Epithelial cell of proximal tubule (primary cell): ENCODE measurements at places on chromosomes 6 and 20.

DNA sequence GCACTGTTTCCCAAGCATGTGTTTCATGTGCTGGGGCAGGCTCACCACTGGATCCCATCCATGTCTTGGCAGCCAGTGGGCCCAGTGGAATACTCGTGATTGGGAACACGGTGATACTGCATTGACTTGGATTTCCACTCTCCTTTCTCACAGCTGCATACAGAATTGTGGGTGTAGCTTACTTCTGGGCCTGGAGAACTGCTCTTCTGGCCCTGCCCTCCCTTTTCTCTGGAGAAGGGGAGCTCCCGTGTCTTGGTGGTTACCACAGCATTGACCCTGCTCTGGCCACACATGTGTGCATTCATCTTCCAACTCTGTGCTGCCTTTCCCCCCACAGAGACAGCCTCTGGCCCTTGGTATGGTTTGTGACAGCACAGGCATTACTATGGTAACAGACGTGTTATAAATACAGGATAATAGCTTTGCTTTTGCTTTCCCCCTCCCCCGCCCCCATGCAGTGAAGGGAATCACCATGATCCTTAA, 21.6 kb downstream of the SOBP start:
- DNase-seq: no peak

DNA sequence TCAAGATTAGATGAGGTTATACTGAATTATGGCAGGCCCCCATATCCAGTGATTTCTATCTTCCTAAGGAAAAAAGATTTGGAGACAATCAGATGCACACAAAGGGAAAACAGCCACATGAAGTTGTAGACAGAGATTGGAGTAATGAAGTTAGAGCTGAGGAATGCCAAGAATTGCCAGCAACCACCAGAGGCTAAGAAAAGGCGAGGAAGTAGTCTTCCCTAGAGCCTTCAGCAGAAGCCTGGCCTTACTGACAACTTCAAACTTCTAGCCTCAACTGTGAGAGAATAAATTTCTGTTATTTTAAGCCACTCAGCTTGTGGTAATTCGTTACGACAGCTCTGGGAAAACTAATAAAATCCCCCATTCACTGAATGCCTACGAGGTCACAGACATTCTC, 473.9 kb downstream of the COL12A1 start:
- no peak for DNase-seq

DNA sequence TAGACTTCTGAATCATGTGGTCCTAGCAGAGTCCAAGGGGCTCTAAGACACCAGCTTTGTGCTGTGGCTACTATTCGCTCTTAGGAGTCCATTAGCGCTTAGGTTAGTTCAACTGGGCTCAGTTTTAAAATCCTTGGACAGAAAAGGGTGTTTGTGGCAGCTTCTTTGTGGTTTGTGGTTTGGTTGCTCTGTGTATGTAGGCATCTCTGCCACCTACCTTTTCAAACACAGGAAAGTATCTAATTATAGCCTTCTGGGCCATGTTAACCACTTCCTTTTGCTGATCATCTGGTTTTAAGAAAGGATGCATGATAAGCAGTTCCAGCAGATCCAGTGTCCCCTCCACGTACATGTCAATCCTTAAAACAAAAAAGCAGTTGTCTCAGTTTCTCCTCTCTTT, 10.8 kb downstream of the GSTA4 start:
- DNase-seq: no peak

DNA sequence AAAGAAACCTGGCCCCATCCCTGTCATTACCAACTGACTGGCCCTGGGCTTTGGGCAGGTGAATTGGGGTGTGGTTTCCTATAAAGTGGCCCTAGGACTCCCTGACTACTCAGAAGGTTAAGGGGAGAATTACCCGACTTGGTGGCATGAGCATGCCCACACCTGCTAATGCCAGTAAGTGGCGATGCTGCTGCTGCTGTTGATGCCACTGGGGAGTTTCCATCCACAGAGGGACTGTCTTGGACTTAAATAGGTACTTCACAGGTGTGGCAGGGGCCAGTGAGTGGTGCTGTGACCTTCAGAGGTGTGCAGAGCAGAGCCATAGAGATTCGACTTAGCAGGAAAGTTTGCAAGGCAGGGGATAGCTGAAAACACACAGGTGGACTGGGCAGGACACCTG, 32.6 kb upstream of the MDFI start:
- DNase-seq: no peak

DNA sequence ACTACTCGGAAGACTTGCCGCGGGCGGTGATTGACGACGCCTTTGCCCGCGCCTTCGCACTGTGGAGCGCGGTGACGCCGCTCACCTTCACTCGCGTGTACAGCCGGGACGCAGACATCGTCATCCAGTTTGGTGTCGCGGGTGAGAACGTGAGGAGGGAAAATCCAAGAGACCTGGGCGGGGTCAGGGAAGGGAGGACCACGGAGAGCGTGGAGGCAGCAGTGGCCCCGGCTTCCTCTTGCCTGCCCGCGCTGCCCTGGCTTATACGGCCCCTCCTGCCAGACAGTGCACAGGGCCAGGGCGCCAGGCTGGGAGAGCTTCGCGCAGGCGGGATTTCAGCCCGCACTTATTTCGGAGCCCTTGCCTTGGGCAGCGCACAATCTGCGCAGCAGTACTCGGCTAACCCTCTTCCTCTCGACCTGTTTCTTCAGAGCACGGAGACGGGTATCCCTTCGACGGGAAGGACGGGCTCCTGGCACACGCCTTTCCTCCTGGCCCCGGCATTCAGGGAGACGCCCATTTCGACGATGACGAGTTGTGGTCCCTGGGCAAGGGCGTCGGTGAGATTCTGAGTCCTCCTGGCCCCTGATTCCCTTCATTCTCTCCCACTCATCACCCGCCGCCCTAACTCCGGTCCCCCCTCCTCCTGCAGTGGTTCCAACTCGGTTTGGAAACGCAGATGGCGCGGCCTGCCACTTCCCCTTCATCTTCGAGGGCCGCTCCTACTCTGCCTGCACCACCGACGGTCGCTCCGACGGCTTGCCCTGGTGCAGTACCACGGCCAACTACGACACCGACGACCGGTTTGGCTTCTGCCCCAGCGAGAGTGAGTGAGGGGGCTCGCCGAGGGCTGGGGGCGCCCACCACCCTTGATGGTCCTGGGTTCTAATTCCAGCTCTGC, 2.0 kb downstream of the MMP9 start:
- DNase-seq: no peak

GRCh38 chr6:122717350-122717749, 62.2 kb upstream of the FABP7 start:
- DNase-seq: no peak

GRCh38 chr6:49551078-49551865, 804 bp downstream of the C6orf141 start:
- no peak for DNase-seq

DNA sequence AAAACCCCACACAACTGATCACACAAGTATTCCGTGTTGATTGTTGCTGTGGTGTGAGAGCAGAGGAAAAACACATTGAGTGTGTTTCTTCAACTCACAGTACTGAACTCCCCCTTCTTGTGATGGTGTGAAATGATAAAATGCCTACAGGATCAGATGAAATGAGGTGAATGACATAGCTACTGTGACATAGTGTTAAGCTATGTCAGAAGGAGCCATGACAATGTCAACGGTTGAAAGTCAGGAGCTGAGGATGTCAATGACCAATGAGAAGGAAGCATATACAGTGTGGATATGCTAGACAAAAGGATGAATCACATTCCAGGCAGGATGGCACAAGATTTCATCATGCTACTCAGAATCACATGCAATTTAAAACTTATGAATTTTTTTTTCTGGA, 38.8 kb downstream of the WASF1 start:
- DNase-seq: no peak

GRCh38 chr6:33672808-33673207, 38.7 kb downstream of the UQCC2 start:
- DNase-seq: peak; percentile 61

DNA sequence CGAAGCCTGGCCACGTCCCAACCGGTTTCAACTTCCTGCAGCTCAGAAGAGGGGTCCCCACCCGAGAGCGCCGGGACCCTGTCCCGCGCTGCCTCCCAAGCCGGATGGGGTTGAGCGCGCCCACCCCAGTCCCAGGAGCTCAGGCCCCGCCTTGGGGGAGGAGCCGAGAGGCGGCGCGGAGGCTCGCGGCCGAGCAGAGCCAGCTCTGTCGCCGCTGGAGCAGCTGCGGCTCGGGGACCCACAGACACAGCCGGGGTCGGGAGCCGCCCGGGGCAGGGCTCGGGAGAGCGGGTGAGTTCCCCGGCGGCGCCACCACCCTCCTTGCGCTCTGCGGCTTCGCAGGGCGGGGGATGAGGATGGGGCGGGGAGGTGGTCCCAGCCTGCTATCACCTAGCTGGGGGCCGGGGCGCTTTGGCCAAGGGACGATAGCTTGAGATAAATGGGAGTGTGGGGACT, at the start of gene PPP1R16B:
PPP1R16B (plus strand) TSS at position 196 of the 456 bp plus-strand sequence. CDS start 30,229 bp downstream, outside the sequence.
- DNase-seq: no peak

DNA sequence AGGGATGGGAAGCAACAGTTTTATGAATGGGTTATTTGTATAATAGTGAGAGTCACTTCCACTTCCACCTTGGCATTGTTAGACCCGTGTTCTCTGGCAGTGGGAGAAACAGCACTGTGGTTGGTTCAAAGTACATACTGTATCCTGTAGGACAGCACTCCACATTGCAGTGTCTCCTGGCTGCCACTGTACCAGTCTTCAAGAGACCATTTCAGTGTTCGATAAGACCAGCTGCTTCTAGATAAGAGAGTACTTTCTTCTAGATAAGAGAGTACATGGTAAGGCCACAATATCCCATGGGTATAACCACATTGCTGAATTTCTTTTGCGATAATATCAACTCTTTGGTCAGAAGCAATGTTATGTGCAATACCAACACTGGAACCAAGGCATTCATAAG, 28.8 kb downstream of the FITM2 start:
- DNase-seq: no peak

DNA sequence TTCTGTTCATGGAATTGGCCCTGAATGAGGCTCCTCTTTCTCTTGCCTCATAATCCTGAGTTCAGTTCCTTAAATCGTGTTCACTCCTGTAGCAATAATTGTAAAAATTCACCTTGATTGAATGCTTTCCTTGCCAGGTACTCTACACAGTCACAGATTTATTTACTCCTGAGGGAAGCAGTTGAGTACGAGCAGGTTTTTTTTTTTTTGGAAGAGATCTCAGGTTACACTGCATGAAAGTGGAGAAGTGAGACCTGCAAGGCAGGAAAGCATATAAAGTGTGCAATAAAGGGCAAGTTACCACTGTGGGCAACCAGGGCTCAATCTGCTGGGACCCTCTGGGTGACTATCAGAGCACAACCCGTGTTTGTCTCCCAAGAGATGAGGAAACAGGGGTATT, 93.0 kb upstream of the DOK5 start:
- no peak for DNase-seq

DNA sequence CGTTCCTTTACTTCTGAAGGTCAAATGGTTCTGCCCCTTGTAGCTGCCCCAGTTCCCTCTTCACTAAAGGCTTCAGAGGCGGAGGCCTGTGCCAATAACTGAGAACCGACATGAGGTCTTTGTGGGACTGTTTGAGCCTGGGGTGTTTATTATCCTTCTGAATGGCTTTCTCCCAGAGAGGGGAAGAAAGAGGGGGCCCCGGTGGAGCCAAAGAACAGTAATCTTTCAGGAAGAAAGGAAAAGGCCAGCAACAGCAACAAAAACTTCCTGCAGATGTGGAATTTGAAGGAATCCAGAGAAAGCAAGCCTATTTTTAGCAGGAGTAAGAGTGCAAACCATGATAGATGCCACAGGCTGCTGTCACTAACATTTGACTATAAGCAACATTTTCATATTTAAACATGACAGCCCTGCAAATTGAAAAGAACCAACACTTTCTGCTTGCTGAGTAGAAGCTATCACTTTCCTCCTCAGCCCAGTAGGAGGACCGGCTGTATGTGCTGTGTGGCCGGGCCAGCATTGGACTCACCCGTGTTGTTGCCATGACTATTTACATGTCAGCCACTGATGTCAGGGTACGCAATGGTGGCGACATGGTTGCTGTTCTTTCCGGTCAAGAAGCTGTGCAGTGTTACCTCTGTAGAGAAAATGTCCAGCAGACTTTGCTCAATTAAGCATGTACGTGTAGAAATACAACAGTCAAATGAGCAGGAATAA, 121.3 kb downstream of the SOBP start:
- DNase-seq: no peak

GRCh38 chr6:90285611-90286381, 10.8 kb downstream of the BACH2 start:
- DNase-seq: peak; percentile 84

- no peak for DNase-seq
Measured at GRCh38 chr20:54203281-54203680, 4.6 kb upstream of the PFDN4 start.

DNA sequence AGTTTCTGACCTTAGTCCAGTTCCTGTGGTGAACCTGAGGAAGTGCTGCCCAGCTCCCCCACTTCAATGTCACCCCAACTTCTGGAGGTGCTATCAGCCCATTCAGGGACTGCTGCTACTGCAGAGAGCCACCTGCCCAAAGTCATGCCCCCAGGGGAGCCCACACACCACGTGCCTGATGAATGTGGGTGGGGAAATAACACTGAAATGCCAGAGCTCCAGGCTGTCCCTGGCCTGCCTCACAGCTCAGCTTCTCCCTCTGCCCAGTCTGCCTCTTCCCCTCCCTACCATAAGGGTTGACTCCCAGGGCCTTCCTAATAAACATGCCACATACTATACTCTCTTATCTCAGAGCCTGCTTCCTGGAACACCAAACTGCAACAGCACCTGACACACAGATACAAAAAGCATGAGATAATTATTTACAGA, 276.4 kb upstream of the MOCS1 start:
- DNase-seq: no peak

DNA sequence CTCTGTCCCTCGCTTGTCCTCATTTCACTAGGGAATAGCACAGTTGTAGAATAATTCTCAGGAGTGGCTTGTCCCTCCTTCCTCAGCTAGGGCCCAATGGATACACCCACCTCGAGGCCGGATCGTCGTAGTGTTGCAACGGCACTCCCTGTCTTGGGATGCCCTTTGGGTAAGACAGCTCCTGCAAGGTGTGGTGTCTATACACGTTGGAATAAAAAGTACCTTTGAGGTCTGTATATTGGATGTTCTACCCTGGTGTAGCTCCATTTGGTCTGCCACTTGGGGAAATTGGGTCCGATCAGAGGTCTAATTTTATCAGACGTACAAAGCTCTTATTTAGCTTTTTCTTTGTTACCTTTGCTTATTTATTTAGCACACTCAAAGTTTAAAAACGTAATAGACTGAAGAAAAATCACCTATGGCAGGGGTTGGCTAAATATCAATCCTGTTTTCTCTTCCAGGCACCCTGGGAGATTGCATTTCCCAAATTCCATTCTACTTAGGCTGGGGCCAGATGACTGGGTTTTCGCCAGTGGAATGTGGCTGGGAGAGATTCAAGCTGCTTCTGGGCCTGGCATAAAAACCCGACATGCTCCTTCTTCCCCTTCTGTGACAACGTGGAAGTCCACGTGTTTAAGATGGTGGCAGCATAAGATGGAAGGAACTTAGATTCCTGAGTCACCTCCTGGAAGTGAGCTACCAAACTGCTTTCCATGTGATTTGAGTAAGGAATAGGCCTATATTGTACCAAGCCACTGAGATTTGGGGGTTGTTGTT, 82.3 kb upstream of the CD83 start:
- peak; percentile 93 for DNase-seq

- peak; percentile 2 for DNase-seq
Measured at GRCh38 chr6:149190224-149190831, 127.2 kb upstream of the TAB2 start.

- DNase-seq: no peak
Measured at GRCh38 chr20:43988867-43989266, 74.2 kb downstream of the TOX2 start.

GRCh38 chr6:149166747-149167146, 150.8 kb upstream of the TAB2 start:
- no peak for DNase-seq
